ENCODE measurements at places on chromosomes 6 and 20.

DNA sequence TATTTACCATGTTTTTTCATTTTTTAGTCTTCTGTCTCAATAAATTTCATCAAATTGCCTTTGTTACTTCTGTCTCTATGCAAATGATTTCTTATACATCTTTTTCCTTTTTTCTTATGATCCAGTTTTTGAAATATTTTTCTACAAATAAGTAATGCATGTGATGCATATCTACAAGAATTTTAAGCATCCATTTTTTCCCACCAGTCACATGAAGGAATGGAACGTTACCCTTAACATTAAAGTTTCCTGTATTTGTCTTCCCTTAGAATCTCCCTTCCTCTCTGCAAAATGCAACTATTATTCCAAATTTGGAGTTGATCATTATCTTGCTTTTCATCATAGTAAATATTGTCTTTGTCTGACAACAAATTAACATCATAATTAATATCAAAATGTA lies 35.5 kb downstream of the PSMB9 start:
- DNase-seq = no peak

- DNase-seq = no peak
These were observed 48.7 kb upstream of the SRSF6 start for GRCh38 chr20:43408848-43409576.

DNA sequence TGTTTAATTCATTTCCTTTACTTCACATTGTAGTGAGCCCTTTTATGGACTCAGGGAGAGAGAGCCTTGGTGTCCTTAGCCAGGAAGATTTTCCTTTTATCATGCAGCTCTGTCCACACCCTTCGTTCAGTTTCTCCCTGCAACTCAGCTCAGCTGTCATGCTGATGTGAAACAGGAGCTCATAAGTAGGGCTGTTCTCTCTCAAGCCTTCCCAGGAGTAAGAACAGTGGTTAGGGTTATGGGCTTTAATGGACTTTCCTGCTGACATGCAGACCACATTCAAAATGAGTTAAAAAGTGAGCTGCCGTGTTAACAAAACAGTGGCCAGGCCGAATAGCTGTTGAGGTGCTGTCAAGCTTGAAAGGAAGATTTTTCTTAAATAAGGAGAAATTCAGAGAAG lies 104.1 kb downstream of the BCKDHB start:
- no peak for DNase-seq

DNA sequence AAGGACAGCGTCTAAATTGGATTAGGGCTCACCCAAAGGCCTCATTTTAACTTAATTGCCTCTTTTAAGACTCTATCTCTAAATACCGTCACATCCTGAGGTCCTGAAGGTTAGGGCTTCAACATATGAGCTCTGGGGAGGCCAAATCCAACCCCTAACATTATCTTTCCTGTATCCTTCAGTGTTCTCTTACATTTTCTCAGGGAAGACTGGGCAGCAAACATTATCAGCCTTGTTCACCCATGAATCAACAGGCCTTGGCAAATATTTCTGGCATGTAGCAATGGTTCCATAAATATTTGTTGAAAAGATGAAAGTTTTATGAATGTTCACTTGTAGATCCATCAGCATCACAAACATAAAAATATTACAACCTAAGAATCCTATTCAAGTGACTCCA lies 24.6 kb upstream of the FOXF2 start:
- DNase-seq = no peak

DNA sequence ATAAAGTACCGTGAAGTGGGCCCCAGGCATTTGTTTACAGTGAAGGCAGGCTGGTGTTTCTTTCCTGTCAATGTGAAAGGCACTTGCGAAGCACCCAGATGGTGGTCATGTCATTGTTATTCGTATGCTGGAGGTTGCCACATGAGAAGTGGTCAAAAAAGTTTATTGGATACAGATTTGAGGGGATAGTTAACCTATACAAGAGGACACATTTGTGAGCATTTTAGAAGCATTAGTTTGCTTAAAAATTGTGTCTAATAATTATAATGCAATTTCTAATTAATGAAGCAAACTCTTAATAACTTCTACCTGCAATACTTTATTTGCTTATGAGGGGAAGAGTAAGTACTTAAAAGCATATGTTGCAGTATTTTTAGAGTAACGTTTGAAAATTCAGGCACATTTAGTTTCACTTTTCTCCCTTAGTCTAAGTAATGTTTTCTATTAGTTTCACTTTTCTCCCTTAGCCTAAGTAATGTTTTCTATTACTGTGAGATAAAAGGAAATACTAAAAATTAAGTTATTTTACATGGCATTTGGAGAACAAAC lies 120.7 kb upstream of the CLDN20 start:
- no peak for DNase-seq

DNA sequence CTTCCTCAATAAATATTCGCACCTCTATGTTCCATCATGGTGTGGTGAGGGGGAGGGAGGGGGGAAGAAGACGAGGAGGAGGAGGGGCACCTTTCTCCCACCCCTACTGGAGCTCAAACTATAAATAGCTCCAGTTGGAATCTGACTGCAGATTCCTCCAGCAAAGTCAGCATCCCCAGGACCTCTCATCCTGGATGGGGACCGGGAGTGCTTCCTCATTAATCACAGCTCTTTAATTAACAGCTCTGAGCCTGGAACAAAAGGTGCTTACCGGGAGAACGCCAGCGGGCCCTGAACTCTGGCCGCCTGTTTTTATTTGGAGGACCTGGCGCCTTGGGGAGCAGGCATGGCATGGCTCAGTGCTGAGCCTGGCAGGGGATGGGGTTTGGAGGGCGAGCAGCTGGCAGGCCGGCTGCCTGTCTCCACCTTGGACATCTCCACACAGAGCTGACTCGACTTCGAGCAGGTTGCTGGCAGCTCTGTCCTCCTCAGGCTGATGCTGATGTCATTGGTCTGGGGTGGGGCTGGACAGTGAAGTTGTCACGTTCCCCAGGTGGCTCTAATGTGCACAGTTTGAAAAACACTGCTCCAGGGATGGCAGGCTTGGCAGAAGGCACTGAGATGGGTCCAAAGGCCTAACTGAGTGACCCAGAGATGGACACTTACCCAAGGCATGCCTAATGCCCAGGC lies 180.4 kb downstream of the DHX35 start:
- DNase-seq = no peak

GRCh38 chr6:139271056-139271455 lies 20.7 kb downstream of the TXLNB start:
- no peak for DNase-seq

GRCh38 chr6:69861986-69862385 lies 4.4 kb upstream of the COL19A1 start:
- no peak for DNase-seq

GRCh38 chr6:14320332-14320731 lies 202.8 kb downstream of the CD83 start:
- peak; percentile 6 for DNase-seq

GRCh38 chr6:125956506-125957390 lies at the start of gene HINT3:
Gene HINT3, plus strand, starts transcription at chr6:125956770. Its CDS starts 208 bp downstream, at chr6:125956978.
- peak; percentile 94 for DNase-seq

DNA sequence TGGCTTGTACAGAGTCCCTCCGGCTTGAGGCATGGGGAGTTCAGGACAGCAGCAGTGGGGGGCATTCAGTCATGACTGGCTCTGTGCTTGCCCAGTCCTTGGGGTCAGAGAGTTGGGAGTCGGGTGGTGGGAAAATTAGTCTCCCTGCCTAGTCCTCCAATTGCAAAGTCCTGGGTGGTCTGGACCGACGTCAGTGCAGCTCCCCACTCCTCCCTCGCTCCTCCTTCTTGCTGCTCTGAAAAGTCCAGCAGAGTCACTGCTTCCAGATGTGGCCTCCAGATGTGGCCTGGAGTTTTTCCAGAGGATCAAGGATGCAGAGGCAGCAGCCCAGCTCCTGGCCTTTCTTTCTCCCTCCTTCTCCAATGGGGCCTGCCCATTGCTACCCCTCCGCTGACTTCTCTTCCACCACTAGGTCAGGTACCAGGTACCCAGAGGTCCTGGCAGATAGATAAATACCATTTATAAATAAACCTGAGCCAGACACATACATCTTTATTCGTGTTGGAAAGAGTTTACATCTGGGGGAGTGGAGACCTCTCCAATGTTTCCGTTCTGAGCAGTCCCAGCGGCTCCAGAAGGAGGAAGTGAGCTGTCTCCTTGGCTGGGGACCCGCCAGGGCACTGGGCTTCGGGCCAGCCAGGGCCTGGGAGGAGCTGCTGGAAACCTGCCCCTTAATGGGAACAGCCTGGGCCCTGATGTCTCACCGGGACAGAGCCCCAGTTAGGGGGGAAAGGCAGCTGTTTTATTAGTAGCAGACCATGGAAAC lies 49.0 kb upstream of the RNF24 start:
- DNase-seq = peak; percentile 22

DNA sequence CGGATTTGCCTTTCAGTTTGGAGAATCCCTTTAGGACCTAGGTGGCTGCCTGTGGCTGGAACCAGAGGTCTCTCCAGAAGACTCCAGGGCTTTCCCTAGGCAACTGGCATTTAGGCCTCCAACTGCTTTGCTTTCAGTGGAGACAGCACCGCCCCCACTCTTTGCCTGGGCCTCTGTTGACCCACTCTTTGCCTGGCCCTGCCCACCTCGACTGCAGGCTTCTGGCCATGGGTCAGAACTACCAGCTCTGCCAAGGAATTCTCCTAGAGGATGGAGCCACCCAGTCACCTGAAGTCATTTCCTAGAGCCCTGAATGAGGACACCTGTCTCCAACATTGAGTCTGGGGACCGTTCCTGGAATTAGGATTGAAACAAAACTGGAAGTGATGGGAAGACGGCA lies 439.0 kb upstream of the CDH4 start:
- DNase-seq = no peak

GRCh38 chr6:137217801-137218472 lies 1.2 kb downstream of the IFNGR1 start:
- no peak for DNase-seq

- no peak for DNase-seq
These were observed 390.2 kb upstream of the MAN1A1 start for GRCh38 chr6:119739769-119740168.

- no peak for DNase-seq
These were observed 32.7 kb upstream of the MARCKS start for GRCh38 chr6:113824411-113824810.

DNA sequence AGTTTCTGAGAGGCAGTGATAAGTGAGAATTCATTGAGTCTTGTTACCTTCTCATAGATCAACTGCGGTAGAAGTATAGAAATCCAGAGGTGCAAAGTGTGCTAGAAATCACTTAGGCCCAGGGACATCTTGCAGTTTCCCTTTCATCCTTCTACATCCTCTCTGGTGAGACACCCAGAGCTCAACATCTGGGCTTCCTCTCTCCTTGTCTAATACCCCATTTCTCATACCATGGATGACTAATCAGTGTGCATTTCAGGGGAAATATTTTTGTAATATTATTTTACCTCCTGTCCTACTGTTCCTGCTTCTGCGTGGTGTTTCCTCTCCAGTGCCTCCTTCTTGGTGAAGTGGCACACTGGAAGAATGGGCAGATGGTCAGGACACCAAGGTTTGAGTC lies 322.4 kb downstream of the TFAP2B start:
- no peak for DNase-seq

GRCh38 chr6:25882051-25882496 lies 8.0 kb upstream of the SLC17A3 start:
- no peak for DNase-seq

DNA sequence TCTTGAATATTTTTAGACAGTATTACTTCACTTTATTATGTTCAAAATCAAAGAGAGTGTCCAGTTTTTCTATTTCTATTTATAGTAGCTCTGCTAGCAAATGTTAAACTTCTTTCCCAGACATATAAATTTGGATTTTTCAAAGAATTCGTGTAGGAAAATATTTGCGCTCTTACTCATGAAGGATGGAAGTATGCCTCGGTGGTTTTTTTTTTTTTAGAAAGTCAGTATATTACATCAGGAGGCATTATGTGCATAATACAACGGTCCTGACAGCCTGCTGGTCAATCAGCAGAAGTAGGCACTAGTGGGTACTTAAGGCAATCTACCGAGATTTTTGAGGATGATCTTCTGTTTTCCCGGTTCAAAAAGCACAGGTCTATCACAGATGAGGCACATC lies 249.3 kb downstream of the TBX18 start:
- DNase-seq = no peak

- no peak for DNase-seq
These were observed 28.5 kb downstream of the C6orf15 start for GRCh38 chr6:31083742-31084354.

- no peak for DNase-seq
These were observed 1.5 kb downstream of the EPB41L1 start for GRCh38 chr20:36155991-36156390.

GRCh38 chr6:14354919-14355572 lies 237.5 kb downstream of the CD83 start:
- no peak for DNase-seq

DNA sequence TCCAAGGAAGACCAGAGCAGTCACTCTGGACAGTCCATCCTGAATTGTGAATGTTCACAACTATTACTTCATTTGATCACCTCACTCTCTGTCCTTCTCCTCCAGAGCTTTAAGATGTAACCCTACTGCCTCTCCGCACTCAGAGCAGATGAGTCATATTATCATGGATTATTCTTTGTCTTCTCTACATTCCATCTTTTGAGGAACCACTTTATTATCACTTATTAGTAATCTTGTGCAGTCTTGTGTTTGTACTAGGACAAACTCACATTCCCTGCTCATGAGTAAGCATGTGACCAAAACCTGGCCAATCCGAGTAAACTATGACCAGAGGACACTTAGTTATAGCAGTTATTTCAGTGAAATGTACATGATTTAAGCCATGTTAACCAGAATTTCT lies 401.5 kb upstream of the ADGRB3 start:
- DNase-seq = no peak

DNA sequence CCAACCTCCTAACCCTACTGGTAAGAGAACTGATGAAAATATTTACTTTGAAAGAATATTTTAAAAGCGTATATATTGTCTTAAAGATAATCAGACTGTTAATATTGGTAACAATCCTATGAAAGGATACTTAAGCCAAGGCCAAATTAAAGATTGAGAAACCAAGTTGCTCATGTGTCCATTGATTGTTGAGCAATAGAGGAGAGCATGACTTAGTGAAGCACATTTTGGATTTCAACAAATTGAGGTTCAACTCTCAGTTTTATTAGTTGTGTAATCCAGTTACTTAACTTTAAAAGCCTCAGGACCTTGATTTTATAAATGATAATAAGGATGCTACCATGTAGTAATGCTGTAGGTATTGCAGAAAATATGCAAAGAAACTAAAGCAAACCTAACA lies 56.8 kb downstream of the PRL start:
- no peak for DNase-seq

GRCh38 chr6:5338177-5338960 lies 77.1 kb downstream of the FARS2 start:
- no peak for DNase-seq

GRCh38 chr6:16320533-16321340 lies 82.3 kb downstream of the GMPR start:
- DNase-seq = no peak

DNA sequence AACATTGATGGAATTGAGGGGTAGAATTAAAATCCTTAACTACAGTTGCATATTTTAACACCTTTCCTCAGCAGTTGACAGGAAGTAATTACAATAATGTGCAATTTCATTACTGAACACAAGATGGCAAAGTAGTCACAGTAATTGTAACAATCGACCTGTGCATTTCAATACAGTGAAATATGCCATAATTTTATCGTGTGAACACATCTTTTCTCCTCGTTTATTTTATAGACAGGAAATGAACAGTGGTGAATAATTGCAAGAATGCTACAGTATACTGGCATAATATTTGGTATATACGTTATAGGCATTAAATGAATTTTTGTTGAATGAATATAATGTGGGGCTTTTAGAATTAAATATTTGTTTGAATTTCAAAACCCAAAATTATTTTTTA lies 25.0 kb downstream of the CYB5R4 start:
- DNase-seq = no peak

GRCh38 chr6:83303426-83303825 lies 110.3 kb downstream of the RWDD2A start:
- DNase-seq = no peak
